ENCODE measurements at places on chromosomes 7 and 10.

DNA sequence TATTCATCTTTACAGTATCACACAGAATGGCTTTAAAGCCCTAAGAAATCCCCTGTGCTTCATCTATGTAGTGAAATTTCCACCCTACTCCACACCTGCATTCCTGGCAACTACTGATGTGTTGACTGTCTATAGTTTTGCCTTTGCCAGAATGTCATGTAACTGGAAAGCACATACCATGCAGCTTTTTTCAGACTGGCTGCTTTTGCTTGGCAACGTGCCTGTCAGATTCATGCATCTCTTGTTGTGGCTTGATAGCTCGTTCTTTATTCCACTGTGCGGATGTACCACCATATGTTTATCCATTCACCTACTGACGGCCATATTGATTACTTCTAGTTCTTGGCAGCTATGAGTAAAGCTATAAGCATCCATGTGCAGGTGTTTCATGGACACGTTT lies 30.6 kb downstream of the RBM17 start:
- no peak for DNase-seq

DNA sequence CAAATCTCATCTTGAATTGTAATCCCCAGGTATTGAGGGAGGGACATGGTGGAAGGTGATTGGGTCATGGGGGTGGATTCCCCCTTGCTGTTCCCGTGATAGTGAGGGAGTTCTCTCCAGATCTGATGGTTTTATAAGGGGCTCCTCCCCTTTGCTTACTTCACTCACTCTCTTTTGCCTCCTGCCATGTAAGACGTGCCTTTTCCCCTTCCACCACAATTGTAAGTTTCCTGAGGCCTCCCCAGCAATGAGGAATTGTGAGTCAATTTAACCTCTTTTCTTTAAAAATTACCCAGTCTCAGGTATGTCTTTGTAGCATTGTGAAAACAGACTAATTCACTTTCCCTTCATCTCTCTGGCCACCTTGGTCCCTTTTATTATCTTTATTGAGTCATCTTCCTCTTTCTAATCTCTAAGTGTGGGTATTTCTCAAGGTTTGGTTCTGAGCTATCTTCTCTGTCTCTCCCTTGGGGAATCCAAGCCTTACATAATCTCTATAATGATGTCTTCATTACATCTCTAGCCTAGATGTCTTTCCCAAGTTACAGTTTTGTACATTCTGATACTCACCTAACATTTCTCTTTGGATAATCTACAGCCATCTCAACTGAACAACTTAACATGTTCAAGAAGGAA lies 99.1 kb upstream of the JCAD start:
- DNase-seq, result no peak

DNA sequence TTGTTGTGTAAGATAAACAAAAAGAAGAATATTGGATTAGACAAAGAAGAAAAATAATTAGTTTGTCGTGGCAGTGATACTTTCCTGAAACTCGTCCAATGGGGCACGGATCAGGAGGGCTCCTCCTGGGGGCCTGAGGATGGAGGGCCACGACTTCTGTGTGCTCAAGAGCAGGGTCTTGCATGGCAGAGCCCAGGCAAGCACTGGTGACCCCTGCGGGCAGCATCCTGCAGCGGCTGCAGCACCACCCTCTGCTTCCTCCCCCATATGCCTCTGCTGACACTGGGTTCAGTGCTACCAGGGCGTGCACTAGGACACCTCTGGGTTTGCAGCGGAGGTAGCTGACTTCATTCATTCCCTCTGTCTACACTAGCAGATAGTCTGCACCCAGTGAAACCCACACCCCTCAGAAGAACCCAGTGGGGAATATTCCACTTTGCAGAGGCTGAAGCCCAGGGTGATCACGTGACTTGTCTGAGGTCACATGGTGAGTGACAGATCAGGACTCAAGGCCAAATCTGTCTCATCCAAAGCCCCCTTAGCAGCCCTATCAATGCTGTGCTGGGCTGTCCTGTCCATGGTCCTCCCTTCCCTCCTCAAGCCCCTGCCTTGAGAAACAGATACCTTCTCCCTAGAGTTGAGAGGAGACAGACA lies 375.5 kb downstream of the TCERG1L start:
- DNase-seq, result no peak

- no peak for DNase-seq
Observed at GRCh38 chr10:103105462-103105861, 87.6 kb downstream of the NT5C2 start.

DNA sequence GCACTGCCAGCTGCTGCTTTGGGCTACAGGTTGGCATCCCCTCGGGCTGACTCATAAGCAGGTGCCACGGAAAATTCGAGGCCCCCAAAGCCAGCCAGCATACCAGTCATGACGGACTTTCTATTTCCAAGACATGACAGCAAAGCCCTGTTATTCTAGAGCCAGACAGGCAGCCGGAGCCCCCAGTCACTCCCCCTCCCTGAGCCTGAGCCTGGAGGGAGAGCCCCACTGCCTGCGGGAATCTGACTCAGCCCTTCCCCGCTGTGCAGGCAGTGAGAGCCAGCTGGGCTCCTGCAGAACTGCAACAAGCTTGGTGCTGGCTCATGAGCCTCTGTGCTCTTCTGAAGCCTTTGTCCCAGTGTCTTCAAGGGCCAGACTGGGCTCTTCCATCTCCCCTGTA lies 15.8 kb downstream of the BTBD16 start:
- peak; percentile 54 for DNase-seq

DNA sequence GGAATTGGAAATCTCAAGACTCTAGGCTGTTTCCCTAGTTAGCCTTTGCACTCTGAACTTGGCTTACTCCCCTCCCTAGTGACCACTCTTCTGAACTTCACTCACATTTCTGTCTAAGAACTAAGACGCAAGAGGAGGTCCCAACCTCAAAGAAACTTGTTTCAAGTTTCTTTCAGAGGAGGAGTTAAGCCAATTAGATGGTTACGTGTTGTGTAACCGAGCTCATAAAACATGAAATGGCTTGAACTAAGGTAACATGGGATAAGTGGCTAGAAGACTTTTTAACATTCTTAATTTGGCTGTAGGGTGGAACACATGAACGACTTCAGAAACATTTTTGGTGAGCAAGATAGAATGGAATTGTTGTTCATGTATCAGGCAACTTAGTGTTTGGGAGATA lies 39.5 kb upstream of the SEC61G start:
- DNase-seq, result no peak

DNA sequence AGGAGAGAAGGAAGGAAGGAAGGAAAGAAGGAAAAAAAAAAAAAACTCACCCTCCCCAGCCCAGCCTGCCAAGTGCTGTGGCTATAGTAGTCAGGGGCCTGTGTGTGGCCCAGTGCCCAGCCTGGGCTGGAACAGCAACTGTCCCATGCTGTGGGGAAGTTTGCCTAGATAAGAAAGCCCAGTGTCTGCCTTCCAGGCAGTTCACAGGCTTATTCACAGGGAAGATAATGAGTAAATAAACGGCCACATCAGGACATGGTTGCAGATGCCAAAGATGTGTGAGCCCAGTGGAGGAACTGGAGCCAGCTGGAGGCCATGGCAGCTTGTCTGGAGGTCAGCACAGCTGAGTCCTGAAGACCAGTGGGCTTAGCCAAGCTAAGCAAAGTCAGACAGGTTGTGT lies 132.4 kb upstream of the FOXK1 start:
- no peak for DNase-seq

DNA sequence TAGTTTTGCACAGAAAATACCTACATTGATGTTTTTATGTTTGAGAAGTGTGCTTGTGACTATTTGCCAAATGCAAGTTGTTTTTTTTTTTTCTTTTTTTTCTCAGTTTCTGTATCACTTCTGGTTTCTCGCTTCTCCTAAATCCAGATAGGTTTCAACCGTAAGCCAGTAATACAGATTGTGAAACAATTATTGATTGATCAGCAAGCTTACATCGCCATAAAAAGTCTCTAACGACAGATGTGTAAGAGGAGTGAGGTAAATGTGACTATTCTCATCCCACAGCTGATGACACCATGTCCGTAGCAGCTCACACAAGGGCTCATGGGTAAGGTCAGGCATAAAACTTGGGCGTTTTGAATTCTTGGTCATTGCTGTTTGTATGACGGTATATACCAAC lies 202.8 kb upstream of the AKR1E2 start:
- DNase-seq, result no peak

- no peak for DNase-seq
Observed at GRCh38 chr7:82566752-82567151, 123.2 kb upstream of the CACNA2D1 start.

GRCh38 chr10:116472891-116473290 lies 45.2 kb downstream of the PNLIPRP3 start:
- no peak for DNase-seq

GRCh38 chr10:35898716-35899440 lies 256.8 kb upstream of the FZD8 start:
- no peak for DNase-seq

GRCh38 chr7:43721193-43721806 lies 8.0 kb downstream of the COA1 start:
- DNase-seq, result peak; percentile 58

GRCh38 chr7:47479821-47480575 lies 101.9 kb downstream of the TNS3 start:
- no peak for DNase-seq

DNA sequence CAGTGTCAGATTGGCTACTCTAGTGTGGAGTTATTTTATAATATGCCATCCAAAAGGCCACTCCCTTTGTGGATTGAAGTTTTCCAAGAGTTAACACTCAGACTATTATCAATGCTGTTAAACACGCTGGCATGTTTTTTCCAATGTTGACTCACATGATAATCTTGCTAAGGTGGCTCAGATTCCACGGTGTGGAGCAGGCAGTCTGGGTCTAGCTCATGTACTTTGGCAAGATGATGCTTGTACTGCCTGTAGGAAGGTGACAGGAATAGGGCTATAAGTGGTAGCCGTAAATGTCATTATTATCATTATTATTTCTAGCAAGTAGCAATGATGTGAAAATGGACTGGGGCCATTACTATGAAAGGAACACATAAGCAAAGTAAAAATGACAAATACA lies 79.4 kb upstream of the TBX20 start:
- DNase-seq, result no peak

Measured in AG10803 (cell line).